ENCODE measurements at places on chromosomes 5 and 9.

DNA sequence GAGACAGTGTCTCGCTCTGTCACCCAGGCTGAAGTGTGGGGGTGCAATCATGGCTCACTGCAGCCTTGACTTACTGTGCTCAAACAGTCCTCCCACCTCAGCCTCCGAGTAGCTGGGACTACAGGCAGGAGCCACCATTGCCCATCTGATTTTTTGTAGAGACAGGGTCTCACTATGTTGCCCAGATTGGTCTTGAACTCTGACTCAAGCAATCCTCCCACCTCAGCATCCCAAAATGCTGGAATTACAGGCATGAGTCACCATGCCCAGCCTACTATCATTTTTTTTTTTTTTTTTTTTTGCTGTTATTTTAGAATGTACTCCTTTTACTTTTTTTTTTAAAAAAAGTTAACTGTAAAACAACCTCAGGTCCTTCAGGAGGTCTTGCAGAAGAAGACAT, 449.0 kb downstream of the CCDC171 start:
- DNase-seq = no peak

GRCh38 chr9:127652733-127653132, 40.7 kb downstream of the STXBP1 start:
- no peak for DNase-seq

DNA sequence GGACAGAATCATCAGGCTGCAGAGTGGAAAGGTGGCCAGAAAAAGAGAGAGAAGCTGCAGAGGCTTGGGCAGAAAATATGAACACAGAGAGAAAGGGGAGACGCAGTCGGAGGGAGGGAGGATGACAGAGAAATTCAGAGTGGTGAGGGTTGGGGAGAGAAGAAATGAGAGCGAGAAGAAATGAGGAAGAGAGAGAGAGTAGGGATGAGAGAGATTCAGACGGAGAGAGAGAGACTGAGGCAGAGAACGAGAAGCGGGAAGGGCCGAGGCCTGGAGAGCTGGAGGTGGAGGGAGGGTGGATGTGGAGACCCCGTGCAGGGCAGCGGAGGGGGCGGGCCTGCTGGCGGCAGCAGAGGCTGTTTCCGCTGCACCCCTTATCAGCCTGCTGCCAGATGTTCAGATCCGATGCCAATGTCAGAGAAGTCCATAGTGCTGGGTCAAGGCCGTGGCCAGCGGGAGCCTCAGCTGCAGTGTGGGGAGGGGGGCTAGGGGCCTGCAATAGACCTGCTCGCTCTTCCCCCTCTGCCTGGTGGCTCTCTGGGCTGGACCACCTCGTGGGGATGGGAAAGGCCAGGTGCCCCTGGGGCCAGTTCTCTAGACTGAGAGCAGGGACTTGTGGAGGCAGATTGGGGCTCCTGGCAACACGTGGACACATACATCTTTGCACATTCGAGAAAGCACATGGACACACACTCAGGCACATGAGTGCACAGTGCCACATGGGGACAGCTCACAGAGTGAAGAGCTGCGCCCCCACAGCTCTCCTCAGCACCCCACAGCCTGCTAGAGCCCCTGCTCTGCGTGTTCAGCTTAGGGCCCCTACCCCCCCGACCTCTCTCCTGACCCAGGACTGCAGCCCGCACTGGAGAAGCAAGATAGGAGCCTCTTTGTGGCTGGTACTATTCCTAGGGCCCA, 4.9 kb upstream of the NR5A1 start:
- no peak for DNase-seq

DNA sequence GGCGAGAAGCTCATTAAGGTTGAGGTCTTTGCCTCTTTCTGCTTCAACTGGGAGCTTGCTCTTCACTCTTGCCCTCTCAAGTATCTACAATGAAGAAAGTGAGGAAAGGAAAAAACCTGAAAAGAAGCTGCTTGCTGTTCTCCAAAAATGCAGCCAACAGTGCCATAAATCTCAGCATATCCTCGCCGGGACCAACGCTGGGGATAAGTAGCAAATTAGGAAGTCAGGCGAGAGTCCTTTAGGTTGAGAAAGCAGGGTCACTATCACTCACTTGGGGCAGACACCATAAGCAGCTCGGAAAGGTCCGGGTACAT, 399 bp downstream of the NUP155 start:
- no peak for DNase-seq

DNA sequence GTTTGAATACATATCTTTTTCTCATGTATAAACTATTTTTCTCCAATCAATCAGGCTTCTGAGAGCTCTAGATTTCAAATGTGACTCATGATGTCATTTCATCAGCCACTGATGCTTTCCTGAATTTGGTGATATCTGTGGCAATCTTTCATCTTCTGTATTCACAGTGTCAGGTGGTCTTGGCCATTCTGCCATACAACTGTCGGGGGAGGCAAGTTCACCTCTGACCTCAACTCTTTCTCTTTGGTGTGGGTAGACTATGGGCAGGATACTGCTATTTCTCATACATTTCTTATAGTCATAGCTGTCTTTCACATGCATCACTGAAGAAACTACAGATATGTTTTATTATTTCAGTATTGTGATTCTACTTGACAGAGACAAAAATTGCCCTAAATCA, 414.1 kb upstream of the MEF2C start:
- DNase-seq = no peak

- DNase-seq = no peak
Observed at GRCh38 chr9:70947086-70947485, 174.3 kb downstream of the TRPM3 start.

- peak; percentile 70 for DNase-seq
Observed at GRCh38 chr5:170420806-170421412, 31.7 kb upstream of the KCNMB1 start.

DNA sequence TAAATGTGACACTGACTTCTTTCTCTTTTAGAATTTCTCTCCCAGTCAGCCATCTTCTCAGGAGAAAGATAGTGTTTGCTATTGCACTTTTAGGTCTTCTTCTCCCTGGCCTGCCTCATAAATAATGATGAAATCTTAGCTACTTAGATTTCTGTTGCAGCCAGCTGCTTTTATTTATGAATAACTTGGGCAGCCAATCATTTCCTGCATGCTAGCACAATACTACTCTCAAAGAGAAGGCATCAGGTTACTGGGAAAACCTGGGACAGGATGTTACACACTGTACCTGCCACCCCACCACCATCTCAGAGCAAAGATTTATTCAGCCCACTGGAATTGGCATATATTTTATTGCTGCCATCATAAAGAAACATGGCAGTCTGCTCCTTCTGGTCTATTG, 266.6 kb downstream of the PRELID2 start:
- DNase-seq = no peak

DNA sequence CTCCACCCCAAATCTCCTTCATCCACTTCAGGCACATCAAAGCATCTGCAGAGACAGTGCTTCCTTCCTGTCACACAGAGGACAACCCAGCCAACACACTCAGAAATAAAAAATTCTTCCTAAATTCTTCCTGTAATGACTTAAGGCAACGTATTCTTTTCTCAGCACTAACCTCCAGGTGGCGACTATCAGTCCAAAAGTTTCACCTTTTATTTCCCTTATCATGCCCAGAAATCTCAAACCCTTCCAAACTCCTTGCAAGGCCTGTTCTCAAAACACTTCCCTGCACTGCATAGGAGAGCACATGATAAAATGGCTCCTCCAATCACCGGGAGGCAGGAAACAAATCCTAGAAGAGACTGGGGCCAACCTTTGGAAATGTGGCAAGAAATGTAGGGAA, 35.1 kb downstream of the SLIT3 start:
- no peak for DNase-seq

DNA sequence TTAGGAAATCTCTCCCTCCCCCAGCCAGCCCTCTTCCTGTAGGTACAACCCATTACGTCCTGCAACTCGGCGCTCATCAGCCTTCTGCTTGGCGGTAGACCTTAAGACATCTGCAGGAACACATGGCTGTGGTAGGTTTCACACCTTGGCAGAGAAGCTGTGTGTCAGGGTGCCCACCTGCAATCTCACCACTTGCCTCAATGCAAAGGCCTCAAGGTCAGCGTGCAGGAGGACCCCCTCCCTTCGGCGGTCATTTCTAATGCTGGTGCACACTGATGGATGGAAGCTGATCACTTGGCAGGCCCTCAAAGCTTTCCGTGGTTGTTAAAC, 67.3 kb downstream of the CRB2 start:
- no peak for DNase-seq

DNA sequence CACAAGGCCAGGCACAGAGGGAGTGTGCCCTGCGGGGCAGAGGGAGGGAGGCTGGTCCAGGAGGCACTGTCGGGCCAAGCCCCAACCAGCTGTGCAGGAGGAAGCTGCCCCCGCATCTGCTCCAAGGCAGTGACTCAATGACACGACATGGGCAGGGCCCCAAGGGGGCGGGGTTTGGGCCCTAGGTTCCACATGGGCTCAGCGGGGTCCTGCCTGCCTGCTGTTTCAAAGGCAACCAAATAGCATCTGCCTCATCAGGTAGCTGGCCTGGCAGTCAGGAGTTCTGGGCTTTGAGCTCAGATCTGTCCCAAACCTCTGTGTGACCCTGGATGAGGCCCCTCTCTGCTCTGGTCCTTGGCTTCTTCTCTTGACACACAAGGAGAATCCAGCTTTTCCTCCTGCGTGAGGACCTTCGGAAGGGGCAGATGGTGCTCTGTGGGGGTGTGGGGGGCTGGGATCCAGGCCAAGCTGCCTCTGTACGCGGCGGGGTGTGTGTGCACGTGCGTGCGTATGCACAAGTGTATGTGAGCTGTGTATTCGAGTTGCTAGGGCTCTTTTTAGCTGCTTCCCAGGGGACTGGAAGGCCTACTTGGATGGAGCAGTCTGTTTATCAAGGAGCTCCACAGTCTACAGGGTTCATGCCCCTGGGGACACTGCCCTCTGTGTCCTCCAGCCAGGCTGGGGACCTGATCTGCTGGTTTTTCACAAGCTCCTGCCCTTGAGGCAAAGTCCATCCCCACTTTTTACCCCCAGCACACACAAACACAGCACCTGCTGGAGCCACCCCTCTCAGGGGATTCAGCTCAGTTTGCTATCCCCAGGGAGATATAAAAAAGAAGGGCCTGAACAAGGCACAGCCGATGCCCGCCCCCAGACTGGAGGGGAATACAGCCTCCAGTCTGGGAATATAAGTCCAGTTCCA, 138.9 kb downstream of the RGS3 start:
- no peak for DNase-seq

GRCh38 chr9:130639124-130639765, 25.1 kb upstream of the PRDM12 start:
- no peak for DNase-seq

DNA sequence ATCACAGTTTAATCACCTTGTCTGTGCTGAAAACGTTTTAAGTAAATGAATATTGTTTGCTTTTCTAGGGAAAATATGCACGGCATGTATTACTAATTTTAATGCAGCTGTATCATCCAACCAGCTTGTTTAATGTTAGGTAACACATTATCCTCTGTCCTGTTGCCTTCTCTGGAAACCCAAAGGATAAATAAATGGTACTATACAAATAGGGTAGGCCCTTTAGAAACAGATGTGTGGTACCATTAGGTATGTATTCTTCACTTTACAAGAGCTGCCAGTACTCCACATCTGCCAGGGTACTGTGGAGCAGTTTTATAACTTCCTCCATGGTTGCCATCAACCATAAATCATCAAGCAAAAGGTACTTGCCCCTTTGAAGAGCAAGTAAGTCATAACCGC, 42.9 kb downstream of the FAF2 start:
- no peak for DNase-seq

GRCh38 chr9:21993007-21993406, 1.2 kb downstream of the CDKN2A start:
- no peak for DNase-seq

GRCh38 chr5:17276445-17276844, 59.0 kb downstream of the BASP1 start:
- DNase-seq = no peak

DNA sequence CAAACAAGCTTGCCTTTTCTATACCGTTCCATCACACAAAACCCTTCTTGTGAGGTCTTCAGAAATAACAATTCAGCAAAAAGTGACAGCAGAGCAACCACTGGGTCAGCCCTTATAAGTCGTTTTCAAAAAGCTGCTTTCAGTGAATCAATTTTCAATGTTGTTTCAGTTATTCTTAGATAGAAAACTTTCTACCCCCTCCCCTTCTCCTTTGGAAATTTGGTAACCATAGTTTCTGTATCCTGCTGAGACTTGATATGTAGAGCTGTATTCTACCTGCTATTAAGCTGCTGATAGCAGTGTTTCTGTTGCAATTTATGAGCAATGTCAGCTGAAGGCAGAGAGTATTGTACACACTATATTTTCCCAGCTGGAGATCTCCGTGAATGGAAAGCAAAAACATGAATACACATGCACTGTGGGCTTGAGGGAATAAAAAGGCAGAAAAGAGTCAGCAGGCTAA, 75.7 kb downstream of the ZNF608 start:
- no peak for DNase-seq

DNA sequence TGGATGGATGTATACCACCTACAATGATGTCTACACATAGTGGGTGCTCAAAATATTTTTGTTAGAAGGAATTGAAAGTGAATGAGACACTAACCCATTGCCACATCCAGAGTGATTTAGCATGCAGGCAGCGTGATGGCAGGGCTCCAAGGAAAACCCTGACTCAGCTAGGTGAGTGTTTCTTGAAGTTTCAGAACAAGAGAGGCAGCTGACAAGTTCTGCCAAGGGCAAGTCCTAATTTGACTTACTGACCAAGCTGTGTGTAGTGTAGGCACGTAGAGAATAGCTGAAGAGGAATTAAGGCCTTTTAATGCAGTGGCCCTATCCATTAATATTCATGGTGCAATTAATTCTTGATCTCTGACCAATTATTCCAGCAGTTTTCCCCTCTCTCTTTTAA, 107.8 kb upstream of the ATP10B start:
- no peak for DNase-seq

GRCh38 chr9:20701060-20701459, 17.0 kb downstream of the FOCAD start:
- peak; percentile 79 for DNase-seq
